ENCODE measurements at places on chromosomes 7 and 10.

DNA sequence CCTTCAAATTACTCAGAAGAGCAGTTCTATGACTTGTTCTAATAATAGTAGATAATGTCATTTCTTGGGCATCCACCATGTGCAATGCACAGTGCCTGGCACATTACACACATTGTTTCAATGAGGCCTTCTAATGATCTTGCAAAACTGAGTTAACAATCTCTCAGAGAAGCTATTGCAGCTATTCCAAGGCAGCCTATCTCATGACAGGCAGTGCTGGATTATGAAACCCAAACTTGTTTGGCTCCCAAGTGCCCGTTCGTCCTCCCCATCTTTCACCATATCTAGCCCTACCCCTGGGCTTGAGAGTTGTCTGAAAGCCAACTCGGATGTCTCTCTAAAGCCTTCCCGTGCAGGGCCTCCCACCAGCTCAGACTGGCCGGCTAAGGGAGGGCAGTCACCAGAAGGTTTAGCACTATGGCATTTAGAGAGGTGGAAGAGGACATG is 405.1 kb downstream of the PLXNA4 start:
- DNase-seq = no peak

DNA sequence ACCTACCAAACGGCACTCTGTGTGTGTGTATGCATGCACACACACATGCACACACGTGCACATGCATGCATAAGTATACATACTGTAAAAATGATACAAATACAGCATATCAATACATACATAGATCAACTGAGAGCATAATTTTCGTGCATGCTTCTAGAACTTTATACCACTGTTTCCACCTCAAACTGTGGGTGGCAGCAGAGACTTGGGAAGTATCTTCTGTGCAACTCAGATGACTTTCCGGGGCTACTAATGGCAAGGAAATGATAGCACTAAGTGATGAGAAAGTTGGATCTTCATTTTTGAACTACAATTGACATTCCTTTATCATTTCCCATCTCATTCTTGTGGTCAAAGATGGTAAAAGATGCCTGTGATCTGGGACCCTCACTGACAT is 570.7 kb downstream of the REEP3 start:
- no peak for DNase-seq

DNA sequence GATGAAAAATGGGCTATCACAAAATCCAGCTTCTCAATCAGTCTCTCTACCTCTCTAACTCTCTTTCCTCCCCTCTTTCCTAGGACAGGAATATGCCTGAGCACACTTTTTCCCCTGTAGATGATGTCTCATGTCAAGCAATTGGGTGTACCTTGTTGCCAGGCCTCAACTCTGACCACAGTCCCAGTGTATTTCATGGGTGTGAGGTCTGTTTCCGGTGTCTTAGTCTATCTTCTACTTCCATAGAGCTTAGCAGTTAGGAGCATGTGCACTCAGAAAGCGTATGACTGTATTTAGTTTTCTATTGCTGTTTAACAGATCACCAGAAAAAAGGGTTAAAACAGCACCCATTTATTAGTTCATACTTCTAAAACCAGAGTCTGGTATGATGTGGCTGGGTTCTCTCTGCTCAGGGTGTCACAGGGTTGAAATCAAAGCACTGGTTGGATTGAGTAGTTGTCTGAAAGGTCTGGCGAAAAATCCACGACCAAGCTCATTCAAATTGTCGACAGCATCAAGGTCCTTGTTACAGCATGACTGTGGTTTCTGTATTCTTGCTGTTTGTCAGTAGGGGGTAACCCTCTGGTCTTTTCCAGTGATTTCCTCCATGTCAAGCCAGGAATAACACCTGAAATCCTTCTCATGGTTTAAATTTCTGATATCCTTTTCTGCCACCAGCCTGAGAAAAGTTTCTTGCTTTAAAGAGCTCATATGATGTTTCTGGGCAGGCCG is 130.0 kb downstream of the THSD7A start:
- no peak for DNase-seq

DNA sequence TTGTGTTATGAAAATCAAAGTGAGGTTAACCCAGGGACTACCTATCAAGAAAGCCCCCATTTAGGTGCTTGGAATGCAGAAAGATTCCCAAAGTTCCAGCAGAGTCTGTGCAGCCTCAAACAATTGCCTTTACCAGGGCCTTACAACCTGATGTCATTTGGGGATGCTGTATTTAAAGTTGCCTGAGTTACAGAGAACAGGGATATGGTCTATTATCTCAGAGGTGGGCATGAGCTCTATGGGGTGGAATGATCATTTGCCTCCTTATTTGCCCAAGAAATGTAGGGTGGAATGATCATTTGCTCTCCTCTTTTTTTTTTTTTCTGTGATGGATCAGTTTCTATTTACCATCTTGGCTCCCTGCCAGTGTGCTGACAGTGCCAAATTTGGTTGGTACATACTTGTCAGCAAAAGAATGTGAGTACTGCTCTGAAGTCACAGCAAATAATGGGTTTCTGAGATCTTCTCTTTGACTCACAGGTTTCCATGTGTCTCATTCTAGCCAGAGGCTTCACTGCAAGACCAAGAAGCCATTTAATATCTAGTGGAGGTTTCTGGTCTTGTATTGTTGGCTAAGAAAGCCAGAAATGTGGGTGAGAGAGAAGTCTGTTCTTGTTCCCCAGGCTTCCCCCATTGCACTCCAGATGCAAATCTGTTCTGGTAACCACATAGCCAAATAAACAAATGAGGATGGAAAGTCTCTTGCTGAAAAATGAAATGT is 45.5 kb upstream of the ZNRF2 start:
- DNase-seq = no peak

DNA sequence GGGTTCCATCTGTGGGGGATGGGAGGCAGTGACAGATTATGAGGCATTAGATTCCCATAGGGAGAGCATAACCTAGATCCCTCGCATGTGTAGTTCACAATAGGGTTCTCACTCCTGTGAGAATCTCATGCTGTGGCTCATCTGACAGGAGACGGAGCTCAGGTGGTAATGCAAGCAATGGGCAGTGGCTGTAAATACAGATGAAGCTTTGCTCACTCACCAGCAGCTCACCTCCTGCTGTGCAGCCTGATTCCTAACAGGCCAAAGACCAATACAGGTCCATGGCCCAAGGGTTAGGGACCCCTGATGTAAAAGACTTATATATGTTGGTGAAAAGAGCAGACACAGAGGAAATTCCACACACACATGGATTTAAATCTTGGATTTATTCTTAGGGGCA is 370.2 kb downstream of the NRG3 start:
- no peak for DNase-seq

- DNase-seq = no peak
Measured at GRCh38 chr7:39565538-39565937, 666 bp upstream of the YAE1 start.

DNA sequence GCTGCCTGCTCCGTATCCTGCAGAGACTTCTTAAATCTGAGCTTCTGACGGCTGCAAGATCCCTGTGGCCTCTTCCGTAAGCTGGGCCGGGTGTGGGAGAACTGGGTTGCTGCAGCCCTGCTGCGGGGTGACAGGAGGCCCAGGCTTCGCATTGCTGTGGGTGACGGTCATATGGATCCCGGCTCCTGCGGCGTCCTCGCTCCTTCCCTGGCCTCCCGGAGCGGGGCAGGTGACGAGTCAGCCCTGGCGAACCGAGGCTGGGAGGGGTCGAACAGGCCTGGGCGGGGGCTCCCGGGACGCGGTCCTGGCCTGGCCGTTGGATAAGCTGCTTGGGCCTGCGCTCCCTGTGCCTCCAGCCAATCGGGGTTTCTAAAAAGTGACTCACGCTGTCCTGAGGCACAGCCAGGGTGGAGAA is 7.8 kb upstream of the UBE2D1 start:
- DNase-seq = no peak

DNA sequence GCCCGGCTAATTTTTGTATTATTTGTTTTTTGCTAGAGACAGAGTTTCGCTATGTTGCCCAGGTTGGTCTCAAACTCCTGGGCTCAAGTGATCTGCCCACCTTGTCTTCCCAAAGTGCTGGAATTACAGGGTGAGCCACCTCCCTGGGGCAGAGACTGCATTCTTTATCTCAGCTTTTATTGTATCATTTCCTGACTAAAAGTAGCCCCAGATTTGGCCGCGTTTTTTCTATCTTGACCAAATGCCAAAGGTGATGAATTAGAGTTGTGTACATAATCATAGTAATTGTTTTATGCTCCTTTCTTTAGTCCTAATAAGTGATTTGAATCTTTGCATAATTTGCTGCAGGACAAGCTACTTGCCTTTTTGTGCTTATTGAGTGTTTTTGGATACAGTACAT is 3.1 kb upstream of the SMNDC1 start:
- DNase-seq = no peak

DNA sequence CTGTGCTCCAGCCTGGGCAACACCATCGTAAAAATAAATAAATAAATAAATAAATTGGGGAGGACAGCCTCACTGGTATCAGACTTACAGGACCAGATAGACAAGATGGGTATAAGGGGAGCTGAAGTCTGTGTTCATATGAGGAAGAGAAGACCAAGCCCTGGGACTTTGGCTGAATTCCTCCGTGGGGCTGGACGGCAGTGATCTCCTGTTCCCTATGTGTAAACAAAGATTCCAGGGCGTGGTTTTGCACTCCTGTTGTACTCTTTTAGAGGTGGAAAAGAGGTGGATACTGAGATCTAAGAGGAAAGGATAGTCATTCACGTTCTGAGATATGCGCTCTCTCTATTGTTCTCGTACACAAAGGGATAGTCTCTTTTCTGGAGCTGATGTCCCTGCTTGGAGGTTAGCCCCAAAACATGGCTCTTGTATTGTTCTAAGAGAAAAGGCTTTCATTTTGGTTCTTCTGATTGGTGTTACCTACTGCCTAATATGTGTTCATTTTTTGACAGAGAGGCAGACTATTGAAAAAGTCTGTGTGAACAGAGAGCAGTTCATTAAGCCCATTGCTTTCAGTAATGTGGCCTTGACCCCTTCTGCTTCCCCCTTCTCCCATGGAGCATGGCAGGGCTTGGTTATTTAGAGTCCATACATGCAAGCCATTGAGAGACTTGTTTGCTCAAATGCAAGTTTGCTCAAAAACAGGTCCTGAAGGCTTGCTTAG is 12.3 kb downstream of the KCTD7 start:
- no peak for DNase-seq

DNA sequence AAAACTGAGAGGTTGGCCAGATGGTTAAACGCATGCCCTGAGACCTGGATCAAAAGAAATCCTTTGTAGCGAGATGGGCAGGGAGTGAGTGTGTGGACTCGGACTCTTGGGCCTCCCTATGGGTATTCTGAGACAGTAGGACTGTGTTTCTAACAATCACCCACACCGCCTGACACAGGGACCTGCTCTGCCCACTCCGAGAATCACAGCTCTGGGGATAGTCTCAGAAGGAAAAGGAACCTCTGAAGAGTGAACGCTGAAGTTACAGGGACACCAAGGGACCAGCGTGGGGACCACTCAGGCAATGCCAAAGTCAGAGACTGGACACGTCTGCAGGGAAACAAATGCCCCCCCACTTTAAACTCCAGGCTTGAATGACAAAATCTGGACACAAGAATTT is 242.1 kb upstream of the TCERG1L start:
- DNase-seq = no peak

DNA sequence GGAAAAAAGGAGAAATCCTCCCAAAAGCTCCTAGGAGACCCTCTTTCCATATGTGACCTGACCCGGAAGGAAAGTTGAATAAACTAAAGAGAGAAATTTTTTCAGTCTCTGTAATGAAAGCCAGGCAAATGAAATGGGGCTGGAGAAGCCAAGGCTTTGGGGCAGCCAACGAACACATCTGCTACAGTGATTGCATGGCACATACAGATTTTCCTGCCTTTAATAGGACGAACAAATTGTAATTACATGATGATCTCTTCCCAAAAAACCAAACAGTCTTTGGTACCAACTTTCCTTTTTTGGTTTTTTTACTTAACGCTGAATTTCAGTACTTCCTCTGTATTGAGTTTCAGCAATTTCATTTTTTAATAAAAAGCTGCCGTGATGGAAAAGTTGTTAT is 23.5 kb upstream of the PTN start:
- DNase-seq = no peak

All from stimulated activated CD4-positive, alpha-beta T cell treated with anti-CD3 and anti-CD28 coated beads, Interleukin-15, amount 100 ng/mL, for 1 hour (primary cell).